ENCODE measurements at places on chromosomes 11 and 22. TPM values are rescaled to one million over a fixed set of nuclear protein-coding genes. Genes with fewer than 3 reads are reported as not detected.

Gene FGF19
- not detected for total RNA-seq

Gene HORMAD2
- total RNA-seq = not detected

Gene CDPF1
- total RNA-seq = 9.0 TPM

Gene ACP2
- total RNA-seq = 24.5 TPM
